ENCODE measurements at places on chromosomes 16 and 17.

DNA sequence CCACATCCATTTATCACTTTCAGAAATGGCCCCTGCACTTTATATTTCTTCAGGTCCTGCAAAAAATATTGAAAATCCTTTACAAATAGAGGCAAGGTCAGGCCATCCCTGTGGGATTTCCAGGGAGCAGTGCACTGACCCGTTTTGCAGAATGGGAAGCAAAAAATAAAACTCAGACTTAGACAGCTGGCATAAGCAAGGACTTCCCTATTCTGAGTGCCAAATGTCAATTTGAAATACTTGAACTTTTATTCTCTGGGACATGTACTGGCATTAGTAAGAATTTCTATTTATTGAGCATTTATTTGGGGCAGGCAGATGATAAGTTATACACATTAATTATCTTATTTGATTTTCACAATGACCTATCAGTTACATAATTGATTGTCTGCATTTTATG, 32.4 kb downstream of the PRKCB start:
- no peak for DNase-seq

- no peak for DNase-seq
Observed at GRCh38 chr16:57745768-57746167, 10.2 kb downstream of the KATNB1 start.

DNA sequence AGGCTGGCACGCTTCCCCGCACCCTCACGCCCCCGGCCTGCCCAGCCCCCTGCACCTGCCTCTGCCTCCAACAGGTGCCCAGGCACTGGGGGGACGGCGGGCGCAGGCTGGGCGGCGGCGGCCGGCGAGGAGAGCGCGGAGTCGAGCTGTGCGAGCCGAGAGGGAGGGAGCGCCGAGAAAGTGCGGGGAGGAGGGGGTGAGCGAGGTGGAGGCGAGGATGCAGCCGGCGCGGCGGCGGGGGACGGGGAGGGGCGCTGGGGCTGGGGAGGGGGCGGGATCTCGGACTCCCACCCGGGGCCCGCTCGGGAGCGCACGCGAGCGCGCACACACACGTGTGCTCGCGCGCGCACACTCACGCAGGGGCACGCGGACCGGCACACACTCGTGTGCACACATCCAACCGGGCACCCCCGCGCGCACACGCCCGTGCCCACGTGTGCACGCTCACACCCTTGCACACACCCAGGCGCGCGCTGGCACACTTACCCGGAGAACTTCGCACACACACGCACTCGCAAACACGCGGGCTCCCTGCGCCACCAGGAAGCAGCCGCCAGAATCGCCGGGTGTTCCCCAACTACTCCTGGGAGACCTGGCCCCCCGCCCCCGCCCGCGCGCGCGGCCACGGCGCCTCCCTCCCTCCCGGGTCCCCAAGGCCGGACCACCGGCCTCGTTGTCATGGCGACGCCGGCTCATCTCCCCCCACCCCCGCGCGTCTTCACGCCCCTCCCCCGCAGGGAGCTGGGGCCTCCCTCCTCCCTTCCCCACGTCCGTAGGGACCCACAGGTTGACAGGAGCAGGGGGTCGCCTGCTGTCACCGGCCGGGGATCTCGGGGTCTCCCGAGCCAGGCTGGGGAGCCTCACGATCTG, at the start of gene DOC2A:
TSS of gene DOC2A (minus strand) at position 184 of the 870 bp plus-strand sequence. CDS start 805 bp downstream, outside the sequence.
- DNase-seq = no peak

GRCh38 chr16:1959269-1960039, at the start of gene NDUFB10:
TSS of gene NDUFB10 (plus strand) at chr16:1959538. CDS start at chr16:1959625, 87 bp downstream.
- peak; percentile 79 for DNase-seq

DNA sequence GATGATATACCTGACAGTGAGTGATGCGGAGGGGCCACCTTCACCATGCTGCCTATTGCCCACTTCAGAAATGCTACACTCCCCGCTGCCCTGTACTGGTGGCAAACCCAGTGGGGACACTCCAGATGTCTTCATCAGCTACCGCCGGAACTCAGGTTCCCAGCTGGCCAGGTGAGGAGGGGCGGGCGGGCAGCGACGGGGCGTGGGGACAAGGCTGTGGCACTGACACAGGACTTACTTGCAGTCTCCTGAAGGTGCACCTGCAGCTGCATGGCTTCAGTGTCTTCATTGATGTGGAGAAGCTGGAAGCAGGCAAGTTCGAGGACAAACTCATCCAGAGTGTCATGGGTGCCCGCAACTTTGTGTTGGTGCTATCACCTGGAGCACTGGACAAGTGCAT, 16.6 kb downstream of the SARM1 start:
- no peak for DNase-seq

- DNase-seq = no peak
Observed at GRCh38 chr17:76453431-76453743, 435 bp upstream of the UBE2O start.

GRCh38 chr17:53390575-53390974, 432.2 kb upstream of the KIF2B start:
- DNase-seq = no peak

Measured in stimulated activated CD8-positive, alpha-beta memory T cell treated with anti-CD3 and anti-CD28 coated beads, Interleukin-15, amount 100 ng/mL, for 4 hours (primary cell).